ENCODE measurements at places on chromosomes 1 and 21.

- DNase-seq = no peak
Observed at GRCh38 chr1:119556423-119556822, 49.4 kb downstream of the HSD3B1 start.

- peak; percentile 87 for DNase-seq
Observed at GRCh38 chr1:205172729-205173366, 38.7 kb downstream of the DSTYK start.

DNA sequence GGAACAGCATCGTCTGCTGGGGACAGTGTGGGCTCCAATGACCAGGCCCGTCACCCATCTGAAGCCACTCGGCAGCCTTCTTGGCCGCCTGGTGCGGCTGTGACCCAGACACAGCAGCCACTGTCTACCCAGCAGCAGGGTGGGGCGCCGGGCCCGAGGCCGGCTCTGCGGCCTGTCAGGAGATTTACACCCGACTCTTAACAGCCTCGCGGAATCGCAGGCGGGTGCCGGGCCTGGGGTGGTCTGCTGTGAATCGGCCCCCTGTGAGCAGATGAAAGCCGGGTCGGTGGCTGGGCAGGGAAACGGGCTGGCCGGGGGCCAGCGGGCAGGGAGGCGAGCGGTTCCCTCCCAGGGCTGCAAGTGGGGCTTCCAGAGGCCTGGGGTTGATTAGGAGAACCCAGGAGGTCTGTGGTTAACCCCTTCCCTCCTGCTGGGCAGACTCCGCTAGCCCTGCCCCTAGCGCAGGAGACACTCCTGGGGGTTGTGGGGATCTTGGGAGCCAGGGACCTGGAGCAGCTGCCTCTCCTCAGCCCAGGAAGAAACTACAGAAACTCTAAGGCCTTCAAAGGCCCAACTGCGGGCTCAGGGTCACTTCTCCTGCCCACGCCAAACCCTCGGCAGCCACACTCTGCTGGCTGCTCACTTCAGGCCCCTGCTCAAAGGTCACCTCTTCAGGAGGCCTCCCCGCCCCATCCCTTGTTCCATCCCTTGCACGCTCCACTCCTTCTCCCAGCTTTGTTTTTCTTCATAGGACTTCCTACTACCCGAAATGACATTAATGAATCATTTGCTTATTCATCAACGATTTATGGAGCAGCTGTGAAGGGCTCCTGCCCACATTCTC is 15.6 kb downstream of the RUNX3 start:
- DNase-seq = no peak

GRCh38 chr1:225848030-225848955 is 33.9 kb downstream of the TMEM63A start:
- no peak for DNase-seq

- DNase-seq = no peak
Observed at GRCh38 chr1:185040408-185040735, 5.0 kb upstream of the RNF2 start.

GRCh38 chr21:26842974-26843932 is 2.0 kb downstream of the ADAMTS1 start:
- peak; percentile 90 for DNase-seq

- DNase-seq = peak; percentile 67
Observed at GRCh38 chr1:185426848-185427247, 109.8 kb upstream of the IVNS1ABP start.

GRCh38 chr1:147077936-147078605 is 94.2 kb downstream of the PRKAB2 start:
- no peak for DNase-seq

DNA sequence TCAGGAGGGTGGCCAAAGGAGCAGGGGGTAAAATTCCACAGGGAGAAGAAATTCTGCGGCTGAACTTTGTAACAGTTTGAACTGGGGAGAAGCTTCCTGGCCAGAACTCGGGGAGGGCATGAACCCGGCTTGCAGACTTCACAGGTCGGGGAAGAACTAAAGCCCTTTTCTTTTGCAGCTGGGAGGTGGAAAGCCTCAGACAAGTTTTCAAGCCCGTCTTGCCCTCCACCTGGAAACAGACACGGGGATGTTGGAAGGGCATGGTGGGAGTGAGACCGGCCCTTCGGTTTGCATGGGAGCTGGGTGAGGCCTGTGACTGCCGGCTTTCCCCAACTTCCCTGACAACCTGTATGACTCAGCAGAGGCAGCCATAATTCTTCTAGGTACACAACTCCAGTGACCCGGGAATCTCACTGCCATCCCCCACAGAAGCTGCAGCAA is 11.3 kb downstream of the THEM4 start:
- no peak for DNase-seq

- DNase-seq = no peak
Observed at GRCh38 chr1:109816175-109816811, 52.6 kb upstream of the EPS8L3 start.

- no peak for DNase-seq
Observed at GRCh38 chr1:20351911-20352701, 61.4 kb downstream of the VWA5B1 start.

DNA sequence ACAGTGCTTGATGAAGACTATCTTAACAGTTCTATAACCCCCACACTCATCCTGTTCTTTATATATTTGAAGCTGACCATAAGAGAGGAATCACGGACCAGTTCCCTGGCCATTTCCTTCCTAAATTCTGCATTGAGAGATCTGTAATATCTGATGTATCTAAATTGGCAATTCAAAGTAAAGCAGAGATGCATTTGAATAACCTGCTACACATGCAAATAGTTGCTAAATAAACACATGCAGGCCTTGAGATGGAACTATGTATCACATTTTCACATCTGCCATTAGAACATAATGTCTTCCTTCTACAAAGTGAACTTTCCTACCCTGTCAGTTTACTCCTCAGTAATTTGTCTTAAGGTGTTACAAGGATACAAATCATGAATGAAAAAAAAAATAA is 20.4 kb upstream of the PGBD2 start:
- no peak for DNase-seq

GRCh38 chr1:16126743-16127515 is 28.9 kb downstream of the EPHA2 start:
- no peak for DNase-seq

GRCh38 chr1:186722711-186723309 is 42.6 kb upstream of the PTGS2 start:
- DNase-seq = peak; percentile 14

GRCh38 chr21:43283136-43283924 is 114.5 kb downstream of the CRYAA start:
- DNase-seq = no peak

- DNase-seq = no peak
Observed at GRCh38 chr1:76713535-76713934, 153.7 kb upstream of the ST6GALNAC5 start.

- DNase-seq = no peak
Observed at GRCh38 chr21:41808094-41808493, 41.2 kb upstream of the RIPK4 start.

DNA sequence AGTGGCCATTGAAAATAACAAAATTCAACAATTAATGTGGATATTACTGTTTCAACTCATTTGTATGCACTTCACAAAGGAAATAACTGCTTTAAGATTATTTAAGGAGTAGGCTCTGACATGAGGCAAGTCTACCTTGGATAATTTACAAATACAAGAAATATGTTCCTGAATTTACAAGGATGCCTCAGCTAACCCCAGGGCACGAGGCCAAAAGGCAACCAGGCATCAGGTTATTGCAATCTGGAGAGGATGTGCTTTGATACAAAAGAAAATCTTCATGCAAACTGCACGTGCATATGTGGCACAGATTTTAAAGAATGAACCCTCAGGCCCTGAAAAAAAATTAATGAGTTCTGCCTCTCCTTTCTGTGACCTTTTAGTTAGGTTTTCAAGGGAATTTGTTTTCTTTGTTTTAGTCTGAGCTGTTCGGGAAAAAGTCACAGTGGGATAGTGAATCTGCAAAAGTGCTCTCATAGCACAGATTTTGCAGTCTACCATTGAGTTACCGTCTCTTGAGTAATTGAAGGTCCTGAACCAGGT is 1304.2 kb upstream of the ADGRL4 start:
- no peak for DNase-seq

DNA sequence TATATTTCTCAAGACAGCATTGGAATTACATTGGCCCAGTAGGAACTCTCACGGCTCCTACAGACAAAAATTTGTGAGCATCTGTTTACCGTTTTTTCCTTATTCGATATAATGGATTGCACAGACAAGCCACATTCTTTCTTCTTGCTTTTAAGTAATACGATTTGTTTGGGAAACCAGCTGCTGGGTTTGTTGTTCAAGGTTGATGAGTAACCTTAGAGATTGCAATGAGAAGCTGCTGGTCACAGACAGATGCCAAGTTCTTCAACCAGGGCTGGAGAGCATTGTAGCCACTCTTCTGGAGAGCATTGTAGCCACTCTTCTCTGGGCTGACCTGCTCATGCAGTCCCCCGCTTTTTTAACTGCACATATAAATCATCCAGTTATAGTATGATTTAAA is 1.4 kb upstream of the MIA3 start:
- peak; percentile 86 for DNase-seq

GRCh38 chr1:155856975-155857930 is at the start of gene GON4L:
Gene GON4L (minus strand): TSS chr1:155857214. CDS start chr1:155853780, 3,434 bp downstream.
- peak; percentile 76 for DNase-seq
